ENCODE measurements at places on chromosomes 7 and 10.
A peak's percentile ranks its signal among the peaks of the same experiment; 100 is the strongest.

- DNase-seq = no peak
Measured at GRCh38 chr7:1285556-1286301, 53.1 kb downstream of the UNCX start.

DNA sequence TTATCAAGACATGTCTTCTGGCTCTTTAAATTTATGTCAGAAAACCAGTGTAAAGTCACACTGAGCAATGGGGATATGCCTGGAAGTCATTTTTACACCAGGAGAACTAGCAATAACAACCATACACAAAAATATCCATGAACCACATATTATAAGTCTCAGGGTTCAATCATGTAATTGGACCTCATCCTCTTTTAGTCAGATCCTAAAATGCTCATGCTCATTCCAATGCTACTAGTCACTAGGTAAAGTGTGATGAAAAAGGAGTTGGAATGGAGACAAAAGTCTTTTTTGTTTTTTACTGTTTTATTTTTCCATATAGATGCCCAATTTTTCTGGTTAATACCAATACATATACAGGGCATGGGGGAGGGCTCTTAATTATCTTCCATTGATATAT lies 306.1 kb downstream of the DGKB start:
- no peak for DNase-seq

DNA sequence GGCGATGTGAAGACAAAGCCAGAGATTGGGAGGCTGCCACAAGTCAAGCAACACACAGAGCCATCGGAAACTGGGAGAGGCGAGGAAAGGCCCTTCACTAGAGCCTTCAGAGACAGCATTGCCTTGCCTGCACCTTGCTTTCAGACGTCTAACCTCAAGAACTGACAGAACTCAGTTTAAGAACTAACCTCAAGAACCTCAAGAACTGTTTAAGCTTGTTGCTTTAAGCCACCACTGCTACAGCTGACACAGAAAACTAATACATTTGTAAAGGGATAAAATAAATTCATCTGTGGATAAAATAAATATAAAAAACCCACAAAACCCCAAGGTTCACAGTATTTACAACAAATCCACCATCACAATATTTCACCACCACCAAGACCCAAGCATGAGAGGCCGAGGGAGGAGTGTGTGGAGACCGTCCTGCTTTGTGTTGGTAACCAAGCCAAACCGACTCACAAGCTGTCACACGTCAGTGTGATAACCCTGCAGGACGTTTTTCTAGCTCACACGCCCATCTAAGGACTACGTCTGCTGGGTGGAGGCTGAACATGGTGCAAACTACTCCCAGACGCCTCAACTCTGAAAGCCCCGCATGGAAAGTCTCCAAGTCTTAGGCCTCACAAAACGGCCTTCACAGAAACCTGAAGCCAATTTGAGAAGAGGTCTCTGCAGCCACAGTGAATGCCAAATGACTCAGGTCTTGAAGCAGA lies 116.8 kb downstream of the ABLIM1 start:
- peak; percentile 74 for DNase-seq

GRCh38 chr10:131181456-131181855 lies 130.1 kb downstream of the TCERG1L start:
- DNase-seq = no peak

DNA sequence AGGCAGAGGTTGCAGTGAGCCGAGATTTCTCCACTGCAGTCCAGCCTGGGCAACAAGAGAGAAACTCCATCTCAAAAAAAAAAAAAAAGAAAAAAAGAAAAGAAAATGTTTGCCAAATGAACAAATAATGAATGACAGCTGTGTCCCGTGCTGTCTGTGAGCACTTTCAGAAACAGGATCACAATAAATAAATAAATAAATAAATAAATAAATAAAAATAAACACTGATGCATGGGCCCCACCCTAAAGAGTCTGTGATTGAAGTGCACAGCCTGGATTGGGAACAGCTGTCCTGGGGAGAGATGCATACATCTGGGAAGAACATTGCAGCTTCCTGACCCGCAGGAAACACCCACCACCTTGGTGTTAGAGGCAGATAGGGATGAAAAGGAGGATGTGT lies 123.6 kb downstream of the NPTX2 start:
- no peak for DNase-seq

DNA sequence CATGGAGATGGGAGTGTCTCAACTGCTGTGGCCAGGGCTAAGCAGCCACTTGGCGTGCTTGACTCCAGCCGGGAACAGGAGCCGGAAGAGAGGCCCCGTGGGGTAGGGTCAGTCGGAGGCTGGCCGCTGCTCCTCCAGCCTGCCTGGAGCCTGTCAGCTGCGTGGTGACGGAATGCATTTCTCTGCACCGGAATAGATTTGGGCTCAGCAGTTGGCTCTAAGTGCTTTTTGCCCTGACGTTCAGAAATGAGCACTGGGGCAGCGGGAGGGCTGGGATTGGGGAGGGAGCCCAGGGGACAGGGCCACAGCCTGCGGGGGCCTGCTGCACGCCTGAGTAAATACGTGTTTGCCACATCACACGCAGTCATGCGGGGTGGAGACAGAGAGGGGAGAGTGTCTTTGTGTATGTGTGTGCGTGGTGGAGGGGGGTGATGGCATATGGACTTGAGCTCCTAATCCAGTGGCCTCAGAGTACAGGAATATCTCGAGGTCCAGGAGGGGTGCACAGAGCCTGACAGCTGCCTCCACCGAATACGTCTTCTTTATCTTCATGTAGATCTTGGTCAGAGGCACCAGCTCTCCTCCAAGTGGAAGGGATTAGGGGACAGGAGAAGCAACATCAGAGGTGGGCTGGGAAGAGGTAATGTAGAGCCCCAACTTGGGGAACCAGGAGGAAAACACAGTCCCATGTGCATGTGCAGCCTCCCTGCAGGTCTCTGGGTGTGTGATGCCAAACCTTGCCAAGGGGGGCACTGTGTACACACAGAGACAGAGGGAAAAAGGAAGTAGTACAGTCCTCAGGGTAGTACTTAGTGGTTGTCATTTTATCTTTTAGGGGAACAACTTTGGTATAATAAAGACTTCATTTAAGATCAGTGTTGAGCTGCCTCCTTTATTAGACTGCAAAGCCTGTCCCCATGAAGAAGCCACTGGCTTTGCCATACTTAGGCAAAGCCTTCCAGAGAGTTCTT lies 151.4 kb downstream of the CDH23 start:
- DNase-seq = peak; percentile 85

DNA sequence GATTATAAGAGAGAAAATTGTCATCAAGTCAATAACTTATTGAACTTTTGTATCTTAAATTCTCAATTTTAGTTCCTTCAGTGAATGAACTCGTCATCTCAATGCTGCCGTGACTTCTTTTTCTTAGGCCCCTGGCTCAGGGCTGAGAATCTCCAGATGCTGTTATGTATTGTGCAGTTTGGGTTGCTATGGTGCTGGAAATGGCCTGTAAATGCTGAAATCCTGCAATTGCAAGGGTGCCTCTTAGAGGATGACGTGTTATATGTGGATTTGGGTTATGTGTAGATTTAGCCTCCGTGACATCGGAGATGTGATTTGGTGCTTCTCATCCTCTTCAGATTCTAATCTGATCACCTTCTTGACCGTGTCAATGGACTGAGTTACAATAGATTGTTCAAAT lies 55.7 kb upstream of the ZRANB1 start:
- no peak for DNase-seq

DNA sequence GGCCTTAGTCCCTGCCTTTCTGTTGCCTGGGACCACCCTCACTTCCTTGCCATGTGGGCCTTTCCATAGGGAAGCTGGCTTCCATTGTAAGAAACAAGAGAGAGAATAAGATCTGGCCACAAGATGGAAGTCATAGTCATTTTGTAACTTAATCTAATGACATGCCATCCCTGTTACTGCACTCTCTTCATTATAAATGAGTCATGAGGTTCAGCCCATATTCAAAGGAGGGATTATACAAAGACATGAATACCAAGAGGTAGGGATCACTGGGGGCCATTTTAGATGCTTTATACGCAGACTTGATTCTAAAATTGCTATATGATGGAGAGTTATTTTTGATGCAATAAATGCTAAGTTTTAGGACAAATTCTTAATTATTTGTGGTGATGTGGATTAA lies 75.2 kb upstream of the CELF2 start:
- DNase-seq = no peak

DNA sequence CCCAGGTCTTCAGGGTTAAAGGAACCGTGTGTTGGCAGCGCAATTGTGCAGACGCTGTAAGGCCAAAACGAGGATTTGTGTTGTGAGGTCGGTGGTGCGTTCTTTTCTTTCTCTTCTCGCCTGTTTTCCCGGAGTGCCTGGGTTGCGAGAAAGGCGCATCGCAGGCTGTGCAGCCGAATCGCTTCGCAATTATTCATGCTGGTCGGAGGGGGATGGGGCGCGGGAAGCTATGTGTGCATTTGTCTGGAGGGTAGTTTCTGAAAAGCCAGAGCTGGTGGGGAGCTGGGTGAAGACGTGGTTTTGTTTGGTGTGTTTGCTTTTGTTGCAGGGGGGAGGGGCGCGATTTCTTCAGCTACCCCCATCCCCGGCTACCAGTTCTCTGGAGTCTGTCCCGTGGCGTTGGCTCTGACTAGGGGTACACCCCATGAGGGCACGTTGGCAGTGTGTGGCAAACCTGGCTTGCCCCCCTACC lies 2.1 kb downstream of the MXI1 start:
- peak; percentile 75 for DNase-seq

- DNase-seq = no peak
Measured at GRCh38 chr7:24038993-24039392, 245.0 kb upstream of the NPY start.

- no peak for DNase-seq
Measured at GRCh38 chr10:132114953-132115520, 49.3 kb downstream of the JAKMIP3 start.

- no peak for DNase-seq
Measured at GRCh38 chr10:88108115-88108610, 244.7 kb downstream of the PTEN start.

DNA sequence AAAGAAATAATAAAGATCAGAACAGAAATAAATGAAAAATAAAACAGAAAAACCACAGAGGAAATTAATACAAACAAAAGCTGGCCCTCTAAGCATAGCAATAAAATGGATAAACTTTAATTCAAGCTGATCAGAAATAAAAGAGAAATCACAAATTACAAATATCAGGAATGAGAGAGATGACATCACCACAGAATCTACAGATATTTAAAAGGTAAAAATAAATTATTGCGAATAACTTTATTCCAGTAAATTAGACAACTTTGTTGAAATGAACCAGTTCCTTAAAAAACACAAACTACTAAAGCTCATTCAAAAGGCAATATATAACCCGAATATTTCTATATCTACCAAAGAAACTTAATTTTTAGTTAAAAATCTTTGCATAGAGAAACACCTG lies 131.7 kb downstream of the PPP1R3A start:
- DNase-seq = no peak

DNA sequence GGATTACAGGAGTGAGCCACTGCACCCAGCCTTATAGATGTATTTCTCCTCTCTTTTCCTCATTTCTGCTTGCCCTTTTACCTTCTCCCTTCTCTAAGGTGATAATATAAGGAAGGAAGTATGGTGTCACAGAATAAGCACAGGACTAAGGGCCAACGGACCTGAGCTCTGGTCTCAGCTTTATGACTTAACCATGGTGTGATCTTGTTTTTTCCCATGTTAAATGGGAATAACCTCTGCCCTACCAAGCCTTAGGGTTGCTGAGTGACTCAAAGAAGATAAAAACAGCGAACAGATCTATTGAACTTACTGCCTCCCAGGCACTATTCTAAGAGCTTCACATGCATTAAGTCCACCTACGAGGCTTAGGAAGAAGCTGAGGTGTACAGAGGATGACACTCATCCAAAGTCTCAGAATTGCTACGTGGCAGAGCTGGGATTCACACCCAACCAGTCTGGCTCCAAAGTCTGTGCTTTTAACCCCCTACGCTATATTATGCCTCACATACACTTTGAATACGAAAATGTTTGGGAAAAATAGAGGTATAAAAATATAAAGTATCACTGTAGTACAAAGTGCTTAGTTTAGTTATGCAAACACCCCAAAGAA lies 5.6 kb downstream of the UROS start:
- DNase-seq = no peak

GRCh38 chr10:110056822-110057221 lies 49.0 kb downstream of the ADD3 start:
- no peak for DNase-seq

- no peak for DNase-seq
Measured at GRCh38 chr7:135939261-135939812, 37.8 kb downstream of the MTPN start.

GRCh38 chr7:92517631-92518030 lies 10.7 kb downstream of the PEX1 start:
- no peak for DNase-seq

DNA sequence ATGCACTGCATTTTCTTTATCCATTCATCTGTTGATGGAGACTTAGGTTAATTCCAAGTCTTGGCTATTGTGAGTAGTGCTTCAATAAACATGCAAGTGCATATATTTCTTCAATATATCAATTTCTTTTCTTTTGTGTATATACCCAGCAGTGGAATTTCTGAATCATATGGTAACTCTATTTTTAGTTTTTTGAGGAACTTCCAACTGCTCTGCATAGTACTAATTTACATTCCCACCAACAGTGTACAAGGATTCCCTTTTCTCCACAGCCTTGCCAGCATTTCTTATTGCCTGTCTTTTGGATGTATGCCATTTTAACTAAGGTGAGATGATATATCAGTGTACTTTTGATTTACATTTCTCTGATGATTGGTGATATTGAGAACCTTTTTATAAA lies 145.2 kb downstream of the LYZL1 start:
- no peak for DNase-seq

GRCh38 chr7:36039243-36039642 lies 113.8 kb upstream of the EEPD1 start:
- DNase-seq = no peak

- no peak for DNase-seq
Measured at GRCh38 chr7:130338233-130338632, 6.4 kb upstream of the CPA5 start.

- no peak for DNase-seq
Measured at GRCh38 chr7:26480156-26480555, 188.5 kb downstream of the SNX10 start.

DNA sequence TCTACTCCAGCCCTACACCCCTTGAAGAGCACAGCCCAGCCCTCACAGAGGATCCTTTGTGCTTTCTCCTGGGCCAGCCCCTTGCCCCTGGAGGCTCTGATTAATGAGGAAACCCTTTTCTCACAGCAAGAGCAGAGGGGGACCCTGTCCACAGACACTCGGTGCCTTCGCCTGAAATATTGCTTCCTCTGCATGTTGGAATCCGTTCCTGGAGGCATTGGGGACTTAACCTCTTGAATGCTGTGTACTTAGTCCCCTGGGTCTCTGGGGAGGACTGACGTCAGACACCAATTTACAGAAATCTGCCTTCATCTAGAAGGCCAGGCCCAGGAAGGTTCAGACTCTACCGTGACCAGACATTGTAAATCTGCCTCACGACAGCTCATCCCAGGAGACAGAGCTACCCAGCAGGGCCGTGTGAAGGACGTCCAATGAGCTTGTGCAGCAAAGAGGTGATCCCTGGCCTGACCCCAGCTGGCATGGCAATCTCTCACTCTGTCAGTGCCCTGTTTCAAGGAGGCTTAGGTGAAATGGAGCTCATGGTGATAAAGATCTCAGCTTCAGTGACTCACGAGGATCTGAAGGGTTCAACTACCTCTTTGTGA lies 8.1 kb upstream of the TMEM72 start:
- no peak for DNase-seq

GRCh38 chr7:24578052-24578451 lies 4.8 kb downstream of the PALS2 start:
- no peak for DNase-seq

GRCh38 chr7:88111954-88112471 lies 107.8 kb downstream of the SRI start:
- DNase-seq = no peak

All from right forelimb (tissue), 1 donor.